ENCODE measurements at places on chromosomes 4 and X. TPM values are rescaled to one million over a fixed set of nuclear protein-coding genes. Genes with fewer than 3 reads are reported as not detected.

- no peaks in the 10 kb centered on the region for H3K36me3 ChIP-seq
- H3K27ac ChIP-seq, result no peak overlapping the region
- no peak for DNase-seq
- H3K27me3 ChIP-seq, result no peaks in the 10 kb centered on the region
Measured at GRCh38 chrX:132266583-132267355, 47.5 kb upstream of the RAP2C start.

DNA sequence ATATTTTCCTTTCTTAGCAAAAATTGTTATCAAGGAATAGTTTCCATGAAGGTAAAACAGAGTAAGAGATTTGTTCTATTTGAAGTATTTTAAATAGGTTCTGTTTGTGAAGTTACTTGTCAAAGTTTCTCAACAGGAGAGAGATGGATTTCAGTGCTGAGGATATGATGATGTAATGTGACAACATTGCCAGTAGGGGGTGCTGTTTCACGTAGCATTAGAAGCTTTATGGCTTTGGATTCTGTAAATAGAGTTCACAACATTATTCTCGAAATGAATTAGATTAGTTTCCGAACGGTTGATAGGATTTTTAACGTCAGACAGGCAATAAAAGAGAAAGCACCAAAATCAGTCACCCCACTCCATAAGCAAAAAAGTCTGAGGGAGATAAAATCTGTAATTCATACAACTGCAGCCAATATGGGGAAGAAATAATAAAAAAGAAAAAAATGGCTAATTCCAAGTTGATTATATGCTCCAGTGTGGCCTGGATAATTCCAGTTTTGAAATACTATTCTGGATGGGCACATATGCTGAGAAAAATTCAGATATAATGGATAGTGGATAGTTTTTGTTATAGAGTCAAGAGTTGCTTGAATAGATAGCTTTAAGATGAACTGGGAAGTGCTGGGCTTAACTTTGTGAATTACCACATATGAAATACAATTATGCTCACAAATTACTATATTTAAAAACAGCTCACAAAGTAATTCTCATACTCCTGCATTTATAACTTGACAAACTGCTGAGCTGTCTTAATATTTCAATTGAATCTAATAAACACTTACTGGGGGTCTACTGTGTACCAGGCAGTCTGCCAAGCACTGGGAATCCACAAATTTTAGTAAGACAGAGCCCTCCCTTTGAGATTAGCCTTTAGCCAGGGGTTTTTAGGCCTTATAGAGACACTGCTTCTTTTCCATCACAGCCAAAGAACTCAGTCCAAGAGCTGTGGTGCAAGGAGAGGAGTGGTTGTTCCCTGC, 109.1 kb downstream of the GPAT3 start:
- H3K4me1 ChIP-seq, result no peaks in the 10 kb centered on the region
- no peak for DNase-seq
- H3K4me3 ChIP-seq, result no peak overlapping the region
- H3K36me3 ChIP-seq, result no peaks in the 10 kb centered on the region

DNA sequence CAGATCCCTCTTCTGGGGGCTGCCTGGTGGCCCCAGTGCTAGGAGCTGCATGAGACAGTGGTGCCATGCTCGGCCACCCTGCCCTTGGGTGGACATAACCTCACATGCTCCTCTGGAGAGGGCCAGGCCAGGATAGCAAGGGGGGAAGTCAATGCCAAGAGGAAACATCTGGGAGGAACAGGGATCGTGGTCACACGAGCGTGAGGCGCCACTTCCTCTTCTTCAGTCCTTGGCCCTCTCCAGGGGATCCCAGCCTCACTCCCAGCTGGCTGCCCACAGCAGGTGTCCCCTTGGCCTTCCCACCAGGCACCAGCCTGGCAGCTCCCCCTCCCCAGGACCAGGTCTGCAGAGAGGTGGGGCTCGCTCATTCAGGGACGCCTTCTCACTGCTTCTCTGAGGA, 28.6 kb downstream of the TBC1D14 start:
- DNase-seq, result no peak
- peaks cover 54% of the 10 kb centered on the region for H3K4me1 ChIP-seq
- no peak overlapping the region for H3K4me3 ChIP-seq
- no peak overlapping the region for H3K27ac ChIP-seq
- H3K36me3 ChIP-seq, result peaks cover 8% of the 10 kb centered on the region
- no peaks in the 10 kb centered on the region for H3K27me3 ChIP-seq

GRCh38 chr4:171985129-171985528, 171.9 kb downstream of the GALNTL6 start:
- H3K36me3 ChIP-seq, result no peaks in the 10 kb centered on the region
- no peaks in the 10 kb centered on the region for H3K4me1 ChIP-seq
- H3K27me3 ChIP-seq, result no peaks in the 10 kb centered on the region
- no peak overlapping the region for H3K27ac ChIP-seq
- no peak overlapping the region for H3K4me3 ChIP-seq
- no peak for DNase-seq

PRICKLE3 gene
- total RNA-seq, result 2.2 TPM

DNA sequence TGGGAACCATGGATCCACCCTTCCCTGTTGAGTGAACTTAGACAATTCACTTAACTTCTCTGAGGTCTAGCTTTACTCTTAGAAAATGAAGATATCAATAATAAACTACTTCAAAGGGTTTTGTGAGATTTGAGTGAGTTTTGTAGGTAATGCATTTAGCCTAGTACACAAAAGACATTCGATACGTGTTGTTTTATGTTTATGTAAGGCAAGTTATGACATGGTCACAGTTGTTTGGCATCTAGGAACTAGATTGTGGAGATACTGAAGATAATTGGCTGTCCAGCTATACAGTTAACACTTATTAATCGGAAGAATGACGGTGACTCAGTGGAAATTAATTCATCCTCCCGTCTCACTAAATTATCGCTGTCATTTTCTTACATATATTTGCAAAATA, 1781.1 kb upstream of the TENM3 start:
- no peak overlapping the region for H3K27ac ChIP-seq
- no peaks in the 10 kb centered on the region for H3K27me3 ChIP-seq
- DNase-seq, result no peak
- no peak overlapping the region for H3K4me3 ChIP-seq

PABPC5 gene
- total RNA-seq, result 0.24 TPM
